Activated naive CD8-positive, alpha-beta T cell treated with anti-CD3 and anti-CD28 coated beads, Interleukin-2, amount 10 ng/mL, durations not matched to agents 7 days and 5 days (primary cell): ENCODE measurements at places on chromosomes 16 and 17. TPM values are rescaled to one million over a fixed set of nuclear protein-coding genes. Genes with fewer than 3 reads are reported as not detected.

Gene CHP2
- total RNA-seq = not detected

Gene SRCAP
- total RNA-seq = 92.2 TPM

Gene ADAD2
- not detected for total RNA-seq

Gene CBX4
- 53.8 TPM for total RNA-seq

Gene PLA2G15
- 12.5 TPM for total RNA-seq

GRCh38 chr16:56673921-56674320 lies 4.3 kb downstream of the MT1H start:
- peaks cover 28% of the 10 kb centered on the region for H3K4me1 ChIP-seq
- H3K36me3 ChIP-seq = no peaks in the 10 kb centered on the region
- peaks cover 50% of the 10 kb centered on the region for H3K27me3 ChIP-seq
- DNase-seq = peak; percentile 46
- no peak overlapping the region for H3K4me3 ChIP-seq

- H3K27ac ChIP-seq = no peak overlapping the region
- H3K27me3 ChIP-seq = peaks cover 48% of the 10 kb centered on the region
- no peak for DNase-seq
- H3K4me3 ChIP-seq = peak overlapping the region; percentile 90
- peaks cover 14% of the 10 kb centered on the region for H3K4me1 ChIP-seq
- H3K36me3 ChIP-seq = no peaks in the 10 kb centered on the region
These were observed 23.8 kb upstream of the CRYM start for GRCh38 chr16:21301895-21302291.

- H3K36me3 ChIP-seq = peaks cover 24% of the 10 kb centered on the region
- peak overlapping the region; percentile 52 for H3K27ac ChIP-seq
- H3K4me1 ChIP-seq = peaks cover 10% of the 10 kb centered on the region
- peak overlapping the region; percentile 39 for H3K4me3 ChIP-seq
- no peak for DNase-seq
These were observed 34.1 kb downstream of the CBFB start for GRCh38 chr16:67063008-67063407.

GRCh38 chr16:84948851-84949610 lies 62.3 kb downstream of the ZDHHC7 start:
- H3K36me3 ChIP-seq = no peaks in the 10 kb centered on the region
- peaks cover 4% of the 10 kb centered on the region for H3K27me3 ChIP-seq
- H3K4me3 ChIP-seq = no peak overlapping the region
- no peak for DNase-seq
- peaks cover 8% of the 10 kb centered on the region for H3K4me1 ChIP-seq

GRCh38 chr17:56808503-56808902 lies 25.2 kb downstream of the C17orf67 start:
- peaks cover 4% of the 10 kb centered on the region for H3K36me3 ChIP-seq
- H3K4me3 ChIP-seq = no peak overlapping the region
- peaks cover 2% of the 10 kb centered on the region for H3K4me1 ChIP-seq
- no peak for DNase-seq
- no peaks in the 10 kb centered on the region for H3K27me3 ChIP-seq

DNA sequence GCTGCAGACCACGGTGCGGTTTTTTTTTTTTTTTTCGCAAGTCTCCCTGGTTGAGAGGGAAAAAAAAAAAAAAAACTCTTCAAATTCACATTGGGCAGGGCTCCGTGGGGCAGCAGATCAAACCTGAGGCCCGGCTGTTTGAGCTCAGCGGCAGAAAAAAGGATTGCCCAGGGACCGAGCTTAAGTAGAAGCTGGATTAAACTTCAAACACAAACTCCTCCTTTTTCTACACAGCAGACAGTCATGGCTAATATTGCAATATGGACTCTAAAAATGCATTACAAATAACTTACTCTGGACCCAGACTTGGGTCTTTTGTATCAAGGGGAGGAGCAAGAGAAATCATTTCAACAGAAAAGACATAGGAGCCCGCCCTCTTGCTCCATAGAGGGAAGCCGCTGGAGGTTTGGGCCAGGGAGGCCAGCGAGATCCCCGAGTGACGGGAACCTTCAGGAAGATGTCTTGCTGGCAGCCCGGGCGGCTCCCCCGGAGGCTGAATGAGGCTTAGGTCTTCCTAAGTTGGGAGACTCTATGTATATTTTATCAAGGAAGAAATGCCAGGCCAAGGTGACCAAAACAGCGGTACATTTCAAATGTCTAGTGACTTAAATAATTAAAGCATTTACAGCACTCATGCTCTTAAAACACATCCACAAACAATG lies 167.7 kb downstream of the ZNF423 start:
- no peaks in the 10 kb centered on the region for H3K4me1 ChIP-seq
- no peak for DNase-seq
- peaks cover 17% of the 10 kb centered on the region for H3K27me3 ChIP-seq
- no peak overlapping the region for H3K4me3 ChIP-seq
